ENCODE measurements at places on chromosomes 2 and 18.

- DNase-seq, result no peak
These were observed 240.7 kb downstream of the DCDC2C start for GRCh38 chr2:3944071-3944470.

DNA sequence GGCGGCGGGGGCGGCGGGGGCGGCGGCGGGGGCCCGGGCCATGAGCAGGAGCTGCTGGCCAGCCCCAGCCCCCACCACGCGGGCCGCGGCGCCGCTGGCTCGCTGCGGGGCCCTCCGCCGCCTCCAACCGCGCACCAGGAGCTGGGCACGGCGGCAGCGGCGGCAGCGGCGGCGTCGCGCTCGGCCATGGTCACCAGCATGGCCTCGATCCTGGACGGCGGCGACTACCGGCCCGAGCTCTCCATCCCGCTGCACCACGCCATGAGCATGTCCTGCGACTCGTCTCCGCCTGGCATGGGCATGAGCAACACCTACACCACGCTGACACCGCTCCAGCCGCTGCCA lies 644 bp downstream of the ONECUT2 start:
- no peak for DNase-seq

DNA sequence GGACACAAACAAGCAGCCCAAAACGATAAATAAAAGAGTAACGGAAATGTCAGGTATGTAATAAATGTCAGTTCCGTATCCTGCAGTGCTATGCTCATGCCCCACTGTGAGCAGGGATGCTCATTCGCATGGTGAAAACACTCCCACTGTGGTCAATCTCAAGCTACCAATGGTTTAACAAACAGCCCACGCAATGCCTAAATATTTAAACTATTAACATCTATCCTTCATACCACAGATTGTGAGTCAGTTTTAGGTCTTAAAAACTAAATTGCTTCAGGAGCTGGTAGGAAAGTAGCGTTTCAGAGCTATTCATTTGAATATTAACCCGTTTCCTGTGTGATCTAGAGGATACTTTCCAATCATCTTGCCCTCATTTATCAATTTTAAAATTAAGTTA lies 207.4 kb downstream of the TCF4 start:
- DNase-seq, result no peak

DNA sequence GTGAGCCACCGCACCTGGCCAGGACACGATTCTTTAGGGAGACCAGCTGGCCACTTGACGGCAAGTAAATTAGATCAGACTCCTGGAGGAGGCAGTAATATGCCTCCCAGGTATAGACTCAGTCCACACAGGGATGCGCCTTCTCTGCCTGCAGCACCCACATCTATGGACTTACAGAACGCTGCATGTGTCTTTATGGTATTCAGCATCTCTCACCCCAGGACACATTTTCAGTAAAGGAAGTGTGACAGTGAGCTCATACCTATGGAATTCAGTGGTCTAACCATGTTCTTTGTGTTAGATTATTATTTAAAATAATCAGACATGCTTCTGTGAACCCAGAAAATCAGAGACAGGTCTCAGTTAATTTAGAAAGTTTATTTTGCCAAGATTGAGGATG lies 5.9 kb upstream of the NARS1 start:
- DNase-seq, result no peak

DNA sequence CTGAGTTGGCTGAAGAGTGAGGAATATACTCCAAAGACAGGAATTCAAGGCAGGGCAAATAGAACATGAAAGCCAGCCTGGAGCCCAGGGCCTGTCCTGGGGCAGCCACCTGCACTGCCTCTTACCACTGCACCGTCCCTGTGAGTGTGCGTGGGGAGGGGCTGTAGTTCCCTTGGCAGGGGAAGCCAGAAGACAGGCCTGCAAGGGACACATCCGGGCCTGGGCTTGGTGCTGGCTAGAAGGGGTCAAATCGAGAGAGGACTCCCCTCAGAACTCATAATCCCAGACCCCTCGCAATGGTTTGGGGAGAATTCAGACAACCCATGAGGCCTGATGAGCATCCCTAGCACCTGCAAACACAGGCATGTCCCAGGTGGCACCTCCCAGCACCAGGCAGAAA lies 87.0 kb downstream of the HDAC4 start:
- DNase-seq, result no peak

DNA sequence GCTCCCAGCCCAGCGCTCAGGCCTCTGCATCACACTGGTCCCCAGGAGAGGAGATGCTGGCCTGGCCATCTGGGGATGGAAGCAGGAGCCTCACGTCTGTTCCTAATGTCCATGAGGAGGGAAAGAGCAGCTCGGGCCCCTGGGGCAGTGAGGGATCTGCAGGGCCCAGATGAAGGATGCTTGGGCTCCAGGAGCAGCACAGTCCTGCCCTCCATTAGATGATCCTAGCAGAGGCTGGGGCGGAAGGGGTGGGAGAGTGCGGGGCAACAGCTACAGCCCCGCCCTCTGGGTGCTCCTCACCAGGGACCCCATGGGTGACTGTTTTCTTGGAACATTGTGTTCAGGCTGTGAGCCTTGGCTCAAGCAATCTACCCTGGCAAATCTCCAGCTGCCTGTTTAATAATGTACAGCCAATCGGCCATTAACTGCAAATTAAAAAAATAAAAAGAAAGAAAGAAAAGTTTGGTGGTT lies 49.7 kb downstream of the TNS1 start:
- DNase-seq, result no peak

- no peak for DNase-seq
These were observed 690.7 kb downstream of the KCNJ3 start for GRCh38 chr2:155389224-155389623.

GRCh38 chr18:23049698-23050373 lies 85.4 kb upstream of the CABLES1 start:
- DNase-seq, result no peak

GRCh38 chr2:240722796-240723735 lies 31.4 kb downstream of the AQP12A start:
- no peak for DNase-seq

GRCh38 chr2:18516112-18516511 lies 44.3 kb downstream of the RDH14 start:
- DNase-seq, result no peak

DNA sequence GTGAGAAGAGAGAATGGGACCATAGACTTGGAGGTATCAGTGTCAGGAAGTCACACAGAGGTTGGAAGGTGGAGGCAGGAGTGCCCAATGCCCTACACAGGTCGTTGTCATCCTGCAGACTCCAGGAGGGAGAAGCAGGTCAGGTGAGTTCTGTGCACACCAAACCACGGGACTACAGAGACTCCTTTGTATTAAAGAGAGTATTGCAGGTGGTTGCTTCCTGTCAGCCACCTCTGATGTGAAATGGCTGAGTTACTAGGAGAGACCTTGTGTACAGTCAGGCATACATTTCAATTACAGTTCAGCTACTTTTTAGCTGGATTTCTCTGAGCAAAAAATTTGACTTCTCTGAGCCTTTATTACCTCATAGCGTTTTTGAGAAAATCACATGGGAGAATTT lies 51.6 kb downstream of the SPP2 start:
- no peak for DNase-seq

GRCh38 chr18:29494371-29494770 lies 1317.4 kb upstream of the CDH2 start:
- no peak for DNase-seq

DNA sequence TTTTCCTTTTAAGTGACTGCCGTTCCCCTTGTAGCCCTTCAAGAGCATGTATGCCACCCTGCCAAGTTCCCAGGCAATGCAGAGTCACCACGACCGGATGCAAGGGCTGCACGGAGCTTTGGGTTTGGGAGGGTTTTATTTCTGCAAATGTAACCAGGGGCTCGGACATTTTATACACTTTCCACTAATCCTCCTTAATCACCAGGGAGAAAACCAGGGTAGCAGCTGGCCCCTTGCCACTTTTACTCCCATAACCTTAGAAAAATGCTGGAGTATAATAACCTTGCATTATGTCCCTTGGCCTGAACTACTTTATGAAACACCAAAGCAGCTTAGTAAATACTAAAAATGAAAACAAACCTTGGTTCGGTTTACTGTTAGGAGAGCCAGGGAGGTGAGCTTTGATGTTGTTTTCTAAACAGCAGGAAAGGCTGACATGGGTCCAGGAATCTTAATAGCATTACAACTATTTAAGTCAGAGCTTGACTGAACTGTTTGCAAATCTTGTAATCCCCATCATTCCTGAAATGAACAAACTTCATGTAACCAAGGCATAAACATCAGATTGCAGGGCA lies 152.8 kb upstream of the RIOK3 start:
- DNase-seq, result no peak

GRCh38 chr2:169662744-169663143 lies 31.5 kb downstream of the CFAP210 start:
- DNase-seq, result no peak

DNA sequence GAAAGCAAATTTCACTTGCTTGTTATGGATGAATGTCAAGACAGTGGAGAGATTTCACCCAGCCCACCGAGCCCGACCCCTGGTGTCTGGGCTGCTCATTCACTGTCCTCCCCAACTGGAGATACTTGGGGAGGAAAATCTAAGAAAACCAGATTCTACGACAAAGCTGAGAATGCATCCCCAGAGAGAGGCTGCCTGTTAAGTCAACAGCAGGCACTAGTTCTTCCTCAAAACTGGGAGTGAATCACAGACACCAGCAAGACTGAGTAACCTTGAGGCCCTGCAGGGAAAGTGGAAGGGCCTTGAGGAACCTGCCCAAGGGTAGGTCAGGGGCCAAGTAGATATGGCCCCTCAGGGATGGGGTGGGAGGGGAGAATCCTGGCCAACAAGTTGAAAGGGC lies 34.2 kb upstream of the MLPH start:
- DNase-seq, result no peak

- no peak for DNase-seq
These were observed 34.3 kb upstream of the LMAN1 start for GRCh38 chr18:59393381-59393780.

DNA sequence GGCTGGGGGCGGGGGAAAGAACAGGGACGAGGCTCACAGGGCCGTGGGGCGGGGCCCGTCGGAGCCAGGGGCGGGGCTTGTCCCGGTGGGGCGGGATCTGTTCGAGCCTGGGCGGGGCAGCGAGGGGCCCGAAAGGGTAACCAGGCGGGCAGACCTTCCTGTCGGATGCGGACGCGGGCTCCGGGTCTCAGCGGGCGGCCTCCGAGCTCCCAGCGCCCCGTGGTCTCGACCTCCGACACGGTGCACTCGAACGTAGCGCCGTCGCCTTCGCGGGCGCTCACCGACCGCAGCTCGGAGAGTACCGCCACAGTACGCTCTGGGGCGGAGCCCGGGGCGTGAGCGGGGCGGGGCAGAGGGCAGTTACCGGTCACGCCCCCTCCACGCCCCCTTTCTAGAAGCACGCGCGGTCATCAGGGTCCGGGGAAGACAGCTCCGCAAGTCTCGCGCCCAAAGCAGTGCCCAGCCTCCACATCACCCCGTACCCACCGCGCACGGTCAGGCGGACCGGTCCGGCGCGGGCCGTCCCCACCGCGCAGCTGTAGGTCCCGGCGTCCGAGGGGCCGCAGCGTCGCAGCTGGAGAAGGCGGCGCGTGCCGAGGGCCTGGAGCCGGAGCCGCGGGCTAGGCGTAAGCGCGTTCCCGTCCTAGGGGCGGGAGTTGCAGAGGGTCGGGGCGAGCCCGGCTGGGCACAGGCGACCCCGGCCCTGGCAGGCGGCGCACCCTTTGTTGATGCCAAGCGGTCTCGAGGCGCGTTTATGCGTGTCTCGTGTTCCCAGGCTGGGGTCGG lies 8.7 kb downstream of the TMEM198 start:
- peak; percentile 65 for DNase-seq

- no peak for DNase-seq
These were observed 483.5 kb downstream of the LRP1B start for GRCh38 chr2:141647353-141647752.
